ENCODE measurements at places on chromosomes 6 and 20.
A peak's percentile ranks its signal among the peaks of the same experiment; 100 is the strongest.

DNA sequence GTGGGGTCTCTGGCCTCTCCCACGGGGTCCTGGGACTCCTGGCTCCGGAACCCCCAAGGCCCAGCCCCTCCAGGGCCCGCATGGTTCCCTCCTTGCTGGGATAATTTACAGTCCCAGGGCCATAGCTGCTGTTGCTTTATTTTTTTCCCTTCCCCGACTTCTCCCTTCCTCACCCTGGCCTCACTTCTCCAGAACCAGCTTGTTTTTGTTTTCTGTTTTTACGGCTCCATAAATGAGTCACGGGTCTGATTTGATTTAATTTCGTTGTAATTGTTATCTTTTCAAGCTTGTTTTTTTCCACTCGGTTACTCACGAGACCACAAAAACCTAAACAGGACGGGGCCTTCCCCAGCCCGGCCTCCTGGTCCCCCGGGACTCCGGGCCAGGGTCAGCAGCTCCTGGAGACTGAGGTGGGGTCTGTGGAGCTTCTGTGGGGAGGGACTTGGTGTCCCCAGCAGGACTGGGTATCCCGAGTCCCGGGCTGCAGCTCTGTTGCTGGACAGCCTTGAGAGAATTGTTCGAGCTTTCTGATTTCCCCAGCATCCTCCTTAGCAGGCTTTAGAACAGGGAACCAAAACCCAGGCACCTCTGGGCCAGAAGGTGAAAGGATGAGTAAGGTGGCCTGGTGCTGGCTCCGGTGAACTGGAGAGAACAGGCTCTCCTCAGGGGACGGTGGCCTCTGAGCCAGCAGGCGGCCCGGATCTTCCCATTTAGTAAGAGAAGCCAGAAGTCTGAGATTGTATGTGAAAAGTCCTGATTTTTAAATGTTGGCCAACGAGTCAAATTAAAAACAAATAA lies 94.9 kb downstream of the CEBPB start:
- no peak for DNase-seq

DNA sequence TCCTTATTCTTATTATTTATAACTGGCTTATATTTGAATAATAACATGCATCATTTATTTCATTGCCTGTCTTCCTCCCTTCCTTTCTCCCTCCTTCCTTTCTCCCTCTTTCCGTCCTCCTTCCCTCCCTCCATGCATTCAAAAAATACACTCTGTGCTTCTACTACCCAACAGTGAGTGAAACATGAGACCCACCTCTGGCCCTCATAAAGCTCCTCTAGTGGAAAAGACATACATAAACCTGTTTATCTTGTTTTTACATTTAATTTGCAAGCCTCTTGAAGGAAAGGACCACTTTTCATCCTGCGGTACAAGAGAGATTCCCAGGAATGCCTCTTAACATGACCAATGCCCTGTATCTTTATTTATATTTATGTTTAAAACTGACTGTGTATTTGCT lies 21.8 kb upstream of the ISM1 start:
- DNase-seq: no peak

DNA sequence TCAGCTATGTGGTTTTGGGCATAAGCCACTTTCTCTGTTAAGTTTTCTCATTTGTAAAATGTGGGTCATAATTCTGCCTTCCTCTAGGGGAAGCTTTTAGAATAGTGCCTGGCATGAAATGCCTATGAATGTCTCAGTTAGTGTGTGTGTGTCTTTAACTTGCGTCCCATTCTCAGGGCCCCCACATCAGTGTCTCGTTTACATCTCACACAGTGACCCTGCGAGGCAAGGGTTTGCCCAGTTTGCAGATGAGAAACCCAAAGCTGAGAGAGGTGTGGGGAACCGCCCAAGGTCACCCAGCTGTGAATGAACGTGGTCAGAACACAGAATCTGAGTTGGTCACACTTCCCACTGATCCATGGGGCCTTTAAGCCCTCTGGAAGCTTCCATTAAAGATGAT lies 14.1 kb downstream of the DYNLRB1 start:
- no peak for DNase-seq

DNA sequence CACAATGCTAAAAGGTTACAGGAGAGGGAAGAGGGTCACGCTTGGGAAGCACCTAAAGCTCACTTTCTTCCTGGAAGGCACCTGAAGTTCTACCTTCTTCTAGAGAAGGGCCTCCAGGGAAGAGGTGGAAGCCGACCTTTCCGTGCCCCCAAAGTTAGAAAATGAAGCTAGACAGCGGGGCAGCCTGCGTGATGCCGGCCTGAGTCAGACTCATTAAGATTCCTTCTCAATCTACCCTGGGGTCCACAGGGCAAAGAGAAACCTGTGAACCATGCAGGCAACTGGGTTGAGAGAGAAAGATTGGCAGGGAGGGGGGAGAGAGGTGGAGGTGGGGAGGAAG lies 54.8 kb upstream of the CCDC167 start:
- no peak for DNase-seq

GRCh38 chr6:159716247-159717096 lies 10.8 kb upstream of the WTAP start:
- DNase-seq: peak; percentile 31

GRCh38 chr6:110999634-111000270 lies 17.9 kb downstream of the RPF2 start:
- no peak for DNase-seq

DNA sequence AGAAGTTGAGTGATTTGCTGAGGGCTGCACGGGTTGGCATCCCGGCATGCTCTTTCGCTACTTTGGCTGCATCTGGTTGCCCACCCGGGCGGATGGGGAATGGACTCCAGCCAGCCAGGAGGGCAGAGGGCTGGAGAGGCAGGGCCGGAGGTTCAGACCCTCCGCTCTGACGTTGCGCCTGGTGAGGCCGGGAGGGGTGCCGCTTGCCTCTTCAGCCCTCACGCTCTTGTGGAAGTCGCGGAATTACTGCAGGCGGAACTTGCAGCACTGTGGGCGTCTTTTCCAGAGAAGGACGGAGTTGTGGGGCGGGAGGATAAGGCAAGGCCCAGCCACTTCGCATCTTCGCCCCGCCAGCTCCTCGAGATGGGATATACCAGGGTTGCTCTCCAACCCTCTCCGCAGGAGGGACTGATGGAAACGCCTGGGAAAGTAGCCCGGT lies 656 bp downstream of the RTEL1 start:
- DNase-seq: no peak

- DNase-seq: no peak
Measured at GRCh38 chr20:57451431-57451794, 60.2 kb downstream of the RBM38 start.

DNA sequence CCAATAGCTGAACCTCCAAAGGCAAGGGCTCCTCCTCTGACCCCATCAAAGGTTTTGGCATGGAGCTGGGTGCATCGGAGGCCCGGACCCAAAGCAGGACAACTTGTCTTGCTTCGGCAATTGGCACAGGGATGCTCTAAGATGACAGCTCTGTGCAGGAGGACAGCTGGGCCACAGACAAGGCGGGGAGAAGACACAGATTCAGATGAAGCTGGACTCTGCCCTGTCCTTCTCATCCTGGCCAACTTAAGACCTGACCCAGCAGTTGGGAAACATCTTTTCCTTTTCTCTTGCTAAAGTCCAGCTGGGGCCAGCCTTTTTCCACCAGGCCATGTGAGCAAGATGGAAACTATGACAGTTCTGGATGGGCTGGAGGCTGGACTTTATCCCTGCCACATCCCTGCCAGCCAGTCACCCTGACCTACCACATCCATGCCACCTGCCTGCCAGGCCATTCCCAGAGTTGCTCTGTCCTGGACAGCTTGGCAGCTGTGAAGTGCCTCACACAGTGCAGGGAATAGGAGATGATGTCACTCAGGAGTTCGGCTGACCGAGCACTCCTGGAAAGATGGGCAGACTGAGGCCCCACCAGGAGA lies 12.7 kb upstream of the PSMF1 start:
- DNase-seq: no peak

DNA sequence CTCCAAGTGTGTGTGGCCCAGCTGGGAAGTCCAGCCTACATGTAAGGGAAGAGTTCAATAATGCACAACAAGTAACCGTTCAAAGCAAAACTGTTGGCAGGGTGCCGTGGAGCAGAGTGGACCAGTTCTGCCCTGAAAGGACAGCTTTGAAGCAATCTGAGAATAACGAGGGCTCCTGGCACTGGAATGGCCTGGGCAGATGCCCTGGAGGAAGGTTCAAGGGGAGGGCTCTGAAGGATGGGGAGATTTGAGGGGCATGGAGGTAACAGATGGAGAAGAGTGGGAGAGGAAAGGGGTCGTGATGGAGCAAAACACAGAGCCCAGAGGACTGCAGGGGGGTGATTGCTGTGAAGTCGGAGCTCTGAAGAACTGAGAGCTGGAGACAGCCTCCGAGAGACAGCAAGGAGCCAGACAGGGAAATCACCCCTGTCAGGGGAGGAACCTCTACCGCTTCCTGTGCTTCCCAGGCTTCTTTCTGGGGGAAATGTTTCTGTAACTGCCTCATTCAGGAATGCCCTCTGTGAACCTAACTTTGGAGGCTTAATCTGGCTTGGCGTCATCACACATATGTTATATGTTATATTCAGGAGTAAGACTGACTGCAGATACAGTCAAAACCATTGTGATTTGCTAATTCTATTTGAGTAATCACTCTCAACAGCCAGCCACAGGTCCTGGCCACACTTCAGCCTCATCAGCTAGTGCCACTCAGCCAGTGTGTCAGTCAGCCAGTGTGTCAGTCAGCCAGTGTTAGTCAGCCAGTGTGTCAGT lies 41.2 kb downstream of the ZC3H12D start:
- no peak for DNase-seq

DNA sequence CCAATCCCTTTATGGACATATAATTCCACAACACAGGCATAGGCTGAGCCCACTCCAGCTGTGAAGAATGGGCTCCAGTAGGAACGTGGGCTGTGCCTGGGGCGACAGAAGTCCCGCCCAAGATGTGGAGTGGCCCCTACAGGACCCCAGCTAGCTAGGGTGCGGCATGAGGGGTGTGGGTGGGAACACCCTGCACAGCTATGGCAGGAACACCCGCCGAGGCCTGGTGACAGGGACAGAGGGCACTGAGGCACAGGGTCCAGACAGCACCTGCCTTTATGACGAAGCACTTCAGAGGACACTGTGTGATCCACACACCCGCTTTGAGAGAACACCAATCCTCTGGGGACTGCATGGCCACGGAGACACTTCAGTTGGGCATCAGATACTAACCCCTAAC lies 28.2 kb upstream of the TCFL5 start:
- no peak for DNase-seq

DNA sequence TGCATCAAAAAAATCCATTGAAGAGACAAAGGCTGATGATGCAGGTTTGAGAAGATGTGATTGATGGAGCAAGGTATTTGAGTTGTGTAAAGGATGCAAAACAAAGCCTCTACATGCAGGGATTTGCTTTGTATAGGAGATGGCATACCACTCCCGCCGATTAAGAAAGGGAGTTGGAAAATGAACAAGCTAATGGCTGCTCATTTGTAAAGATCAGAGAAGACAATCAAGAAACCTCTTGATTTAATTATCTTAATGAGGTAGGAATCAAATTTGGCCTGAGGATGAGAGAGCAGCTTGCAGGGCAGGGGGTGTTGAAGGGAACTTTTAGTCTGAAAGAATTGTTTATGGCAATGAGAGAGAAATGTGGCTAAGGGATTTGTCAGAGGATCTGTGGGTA lies 448.2 kb upstream of the ADGRB3 start:
- DNase-seq: no peak

DNA sequence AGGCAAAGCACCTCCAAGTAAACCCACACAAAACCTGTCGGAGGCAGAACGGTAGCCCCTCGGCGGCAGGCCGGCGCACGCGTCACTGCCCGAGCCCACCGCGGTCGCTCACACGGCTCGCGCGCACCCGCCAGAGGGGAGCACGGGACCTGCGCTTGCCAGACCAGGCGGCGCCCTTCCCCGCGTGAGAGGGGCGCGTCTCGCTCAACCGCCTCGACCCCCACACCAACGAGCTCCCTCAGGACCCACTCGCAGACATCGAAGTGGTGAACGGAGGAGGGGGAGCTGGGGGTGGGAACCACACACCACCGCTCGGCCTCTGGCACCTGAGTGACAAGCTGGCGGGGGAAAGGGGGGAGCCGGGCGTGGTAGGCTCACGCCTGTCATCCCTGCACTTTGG lies 1513.4 kb upstream of the DEFB115 start:
- DNase-seq: no peak

All from CD4-positive, alpha-beta T cell treated with Interferon alpha-2 for 1 hour (primary cell).